Activated naive CD8-positive, alpha-beta T cell treated with anti-CD3 and anti-CD28 coated beads, Interleukin-2, amount 10 ng/mL, durations not matched to agents 7 days and 5 days (primary cell): ENCODE measurements at places on chromosomes 12 and 14. TPM values are rescaled to one million over a fixed set of nuclear protein-coding genes. Genes with fewer than 3 reads are reported as not detected.

DNA sequence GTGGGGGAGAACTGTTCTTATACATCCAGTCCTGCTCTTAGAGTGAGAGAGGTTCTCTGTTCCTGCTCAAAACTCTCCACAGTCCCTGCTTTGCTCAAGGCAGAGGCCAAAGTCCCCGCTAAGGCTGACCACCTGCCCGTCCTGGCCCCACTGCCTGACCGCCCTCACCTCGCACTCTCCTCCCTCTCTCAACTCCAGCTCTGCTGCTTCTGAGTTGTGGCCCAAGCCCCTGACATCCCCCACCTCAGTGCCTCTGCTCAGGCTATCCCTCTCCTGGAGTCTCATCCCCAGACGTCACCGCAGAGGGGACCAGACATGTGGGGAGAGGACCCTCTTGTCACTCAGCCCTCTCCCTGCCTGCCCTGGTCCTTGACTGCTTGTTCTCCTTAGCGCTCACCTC lies 110.6 kb downstream of the CALM1 start:
- H3K36me3 ChIP-seq = no peaks in the 10 kb centered on the region
- H3K27ac ChIP-seq = no peak overlapping the region
- peaks cover 29% of the 10 kb centered on the region for H3K27me3 ChIP-seq
- no peak overlapping the region for H3K4me3 ChIP-seq

GRCh38 chr12:52423661-52424500 lies 10.3 kb downstream of the KRT75 start:
- DNase-seq = no peak
- H3K36me3 ChIP-seq = no peaks in the 10 kb centered on the region
- H3K27me3 ChIP-seq = peaks cover 17% of the 10 kb centered on the region
- H3K27ac ChIP-seq = no peak overlapping the region
- no peaks in the 10 kb centered on the region for H3K4me1 ChIP-seq

The PRKAG1 gene
- 56.6 TPM for total RNA-seq

The KERA gene
- not detected for total RNA-seq

- H3K4me1 ChIP-seq = no peaks in the 10 kb centered on the region
- no peak overlapping the region for H3K27ac ChIP-seq
- H3K36me3 ChIP-seq = peaks cover 16% of the 10 kb centered on the region
- H3K4me3 ChIP-seq = no peak overlapping the region
Measured at GRCh38 chr12:3662521-3662921, 90.4 kb downstream of the CRACR2A start.

The VWF gene
- total RNA-seq = 0.44 TPM

GRCh38 chr12:110948041-110948440 lies 27.7 kb upstream of the MYL2 start:
- no peaks in the 10 kb centered on the region for H3K4me1 ChIP-seq
- no peak overlapping the region for H3K4me3 ChIP-seq
- no peak overlapping the region for H3K27ac ChIP-seq
- no peaks in the 10 kb centered on the region for H3K36me3 ChIP-seq
- DNase-seq = no peak

The GDF11 gene
- 11.5 TPM for total RNA-seq

- no peaks in the 10 kb centered on the region for H3K27me3 ChIP-seq
- H3K36me3 ChIP-seq = no peaks in the 10 kb centered on the region
- no peak overlapping the region for H3K27ac ChIP-seq
Measured at GRCh38 chr14:52835122-52835903, 43.9 kb upstream of the GNPNAT1 start.

GRCh38 chr14:73091044-73091443 lies 32.7 kb downstream of the RBM25 start:
- H3K36me3 ChIP-seq = peaks cover 46% of the 10 kb centered on the region
- H3K27me3 ChIP-seq = no peaks in the 10 kb centered on the region
- H3K4me3 ChIP-seq = no peak overlapping the region

The GALNT8 gene
- 0.71 TPM for total RNA-seq

DNA sequence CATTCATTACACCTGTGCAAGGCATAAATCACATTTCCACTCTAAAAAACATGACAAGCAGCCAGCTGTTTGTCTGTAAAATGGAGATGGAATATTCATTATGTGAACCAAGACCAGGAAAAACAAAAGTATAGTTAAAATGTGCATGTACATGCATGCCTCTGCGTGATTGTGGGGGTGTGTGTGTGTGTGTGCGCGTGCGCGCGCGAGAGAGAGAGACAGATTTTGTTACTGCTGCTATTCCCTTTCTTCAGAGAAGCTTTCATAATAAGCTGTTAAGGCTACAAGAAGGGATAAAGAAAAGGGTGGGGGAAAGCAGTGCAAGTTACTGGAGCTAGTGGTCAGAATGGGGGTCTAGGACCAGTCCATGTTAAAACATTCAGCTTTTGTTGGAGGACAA lies 430.3 kb downstream of the NAV3 start:
- no peaks in the 10 kb centered on the region for H3K27me3 ChIP-seq
- no peaks in the 10 kb centered on the region for H3K4me1 ChIP-seq
- no peak overlapping the region for H3K4me3 ChIP-seq
- no peak for DNase-seq
- H3K27ac ChIP-seq = no peak overlapping the region
